ENCODE measurements at places on chromosomes 4 and X.

DNA sequence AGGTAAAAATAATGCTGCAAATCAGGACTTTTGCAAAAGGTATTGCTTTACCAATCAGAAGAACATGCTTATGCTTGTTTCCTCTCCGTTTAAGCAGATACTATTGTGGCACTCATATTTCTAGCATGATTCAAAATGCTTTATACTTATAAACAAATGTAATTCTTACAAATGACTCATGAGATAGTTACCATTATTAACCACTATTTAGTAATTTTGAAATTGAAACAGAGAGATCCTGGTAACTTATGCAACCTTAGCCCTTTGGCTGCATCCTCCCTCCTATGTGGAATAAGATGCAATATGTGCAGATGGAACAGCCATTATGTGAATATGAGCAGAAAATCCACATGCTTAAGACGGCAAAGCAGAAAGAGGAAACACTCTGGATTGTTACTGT, 164.7 kb downstream of the PCDH18 start:
- no peak for DNase-seq

GRCh38 chrX:68462653-68463052, 29.4 kb upstream of the OPHN1 start:
- DNase-seq = no peak

- no peak for DNase-seq
Measured at GRCh38 chr4:16992566-16993225, 94.3 kb upstream of the LDB2 start.

DNA sequence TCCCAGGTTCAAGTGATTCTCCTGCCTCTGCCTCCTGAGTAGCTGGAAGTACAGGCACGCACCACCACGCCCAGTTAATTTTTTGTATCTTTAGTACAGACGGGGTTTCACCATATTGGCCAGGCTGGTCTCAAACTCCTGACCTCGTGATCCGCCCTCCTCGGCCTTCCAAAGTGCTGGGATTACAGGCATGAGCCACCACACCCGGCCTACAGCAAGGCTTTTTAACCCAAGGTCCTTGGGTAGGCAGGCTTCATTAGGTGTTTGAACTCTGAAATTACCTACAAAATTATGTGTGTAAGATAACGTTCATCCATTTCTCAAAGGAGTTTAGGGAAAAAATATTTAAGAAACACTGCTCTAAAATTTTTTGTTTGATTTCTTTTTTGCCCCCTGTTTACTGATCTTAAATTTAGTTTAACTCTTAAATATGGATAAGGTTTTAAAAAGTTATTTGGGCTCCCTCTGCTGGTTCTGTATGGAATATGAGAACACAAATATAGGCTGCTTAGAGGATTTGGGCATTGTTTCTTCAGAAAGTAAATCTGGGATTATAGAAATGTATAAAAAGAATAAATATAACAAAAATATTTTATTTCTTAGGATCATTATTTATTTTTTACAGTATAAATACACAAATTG, 92.8 kb downstream of the CBR4 start:
- DNase-seq = no peak

- no peak for DNase-seq
Measured at GRCh38 chr4:10344824-10345223, 112.4 kb downstream of the ZNF518B start.

DNA sequence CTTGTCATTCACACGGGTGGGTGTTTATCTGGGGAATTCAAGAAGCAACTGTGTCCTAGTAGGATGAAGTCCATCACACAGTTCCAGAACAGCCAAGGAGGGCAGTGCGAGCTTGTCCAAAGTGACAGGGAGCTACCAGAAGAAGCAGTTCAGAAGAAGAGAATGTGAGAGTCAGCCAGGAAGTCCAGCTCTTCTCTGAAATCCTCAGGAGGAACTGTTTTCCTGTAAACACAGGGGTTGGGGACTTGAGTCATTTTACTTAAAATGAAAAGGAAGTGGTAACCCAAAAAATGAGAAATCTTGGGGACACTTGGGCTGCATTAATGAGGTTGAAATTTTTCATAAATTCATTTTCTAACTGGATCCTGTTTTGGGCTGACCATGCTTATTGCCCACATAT, 8.2 kb upstream of the TLR10 start:
- peak; percentile 34 for DNase-seq

- DNase-seq = no peak
Measured at GRCh38 chr4:102535398-102536082, 34.4 kb downstream of the NFKB1 start.

- DNase-seq = no peak
Measured at GRCh38 chrX:24294619-24295018, 19.2 kb downstream of the SUPT20HL2 start.

DNA sequence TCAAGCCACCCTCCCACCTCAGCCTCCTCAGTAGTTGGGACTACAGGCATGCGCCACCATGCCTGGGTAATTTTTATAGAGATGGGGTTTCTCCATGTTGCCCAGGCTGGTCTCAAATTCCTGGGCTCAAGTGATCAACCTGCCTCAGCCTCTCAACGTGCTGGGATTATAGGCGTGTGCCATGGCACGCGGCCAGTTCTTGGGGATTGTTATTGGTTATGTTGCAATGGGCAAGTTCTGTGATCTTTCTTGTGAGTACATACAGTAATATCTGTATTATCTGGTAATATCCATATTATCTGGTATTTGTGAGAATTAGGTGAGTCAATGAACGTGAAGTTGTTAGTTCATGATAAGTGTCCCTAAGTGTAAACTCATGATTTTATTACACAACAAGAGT, 90.3 kb upstream of the TBL1X start:
- no peak for DNase-seq

DNA sequence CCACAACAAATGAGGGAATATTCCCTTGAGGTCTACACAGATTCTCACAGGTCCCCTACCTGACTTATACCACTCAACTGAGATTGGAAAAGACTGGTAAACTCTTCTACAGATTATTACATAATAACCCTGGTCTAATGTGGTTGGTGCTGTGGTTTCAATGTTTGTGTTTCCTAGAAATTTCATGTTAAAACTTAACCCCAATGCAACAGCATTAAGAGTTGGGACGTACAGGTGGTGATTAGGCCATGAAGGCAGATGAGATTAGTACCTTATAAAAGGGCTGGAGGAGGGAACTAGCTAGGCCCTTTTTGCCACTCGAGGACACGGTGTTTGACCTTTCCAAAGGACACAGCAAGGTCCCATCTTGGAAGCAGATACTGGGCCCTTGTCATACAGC, 84.3 kb upstream of the TAPT1 start:
- no peak for DNase-seq
